CD4-positive, alpha-beta T cell treated with Interleukin-10 for 1 hour (primary cell): ENCODE measurements at places on chromosomes 4 and X.

DNA sequence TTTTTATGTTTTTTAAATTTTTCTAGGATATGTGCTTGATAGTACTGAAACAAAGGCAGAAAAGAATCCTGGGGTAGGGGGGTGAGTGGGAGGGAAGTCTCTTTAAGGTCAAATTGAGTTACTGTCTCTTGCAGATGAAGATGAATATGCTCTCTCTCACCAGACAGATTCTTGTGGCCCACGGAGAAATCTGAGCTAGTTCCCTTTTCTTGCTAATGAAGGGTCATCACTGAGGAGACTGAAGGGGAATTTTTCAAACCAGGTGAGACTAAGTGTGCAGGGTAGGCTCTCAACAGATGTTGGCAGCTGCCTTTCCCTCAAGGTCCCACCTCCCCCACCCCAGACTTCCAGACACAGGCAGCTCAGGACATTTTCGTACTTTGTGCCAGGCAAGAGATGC lies 21.5 kb downstream of the FAM9C start:
- no peak for DNase-seq

- no peak for DNase-seq
These were observed 124.2 kb upstream of the KCNIP4 start for GRCh38 chr4:22072726-22073125.

- no peak for DNase-seq
These were observed 465.4 kb downstream of the FAT4 start for GRCh38 chr4:125780164-125780563.

DNA sequence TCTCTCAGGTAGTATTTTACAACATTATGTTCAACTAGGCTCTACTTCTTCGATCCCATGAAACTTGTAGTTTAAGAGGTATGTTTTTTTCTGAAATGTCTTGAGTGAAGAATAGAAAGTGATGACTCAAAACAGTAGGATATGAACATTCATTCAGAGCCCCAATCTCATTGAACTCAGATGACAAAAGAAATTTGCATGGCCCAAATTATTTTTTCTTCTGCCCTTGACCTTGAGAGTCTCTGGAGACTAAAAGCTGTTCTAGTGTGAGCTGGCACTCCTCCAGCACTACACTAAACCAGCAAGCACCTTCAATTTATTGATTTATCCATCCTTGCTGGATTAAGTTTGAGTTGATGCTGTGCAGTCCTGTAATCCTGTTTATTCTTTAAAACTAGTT lies 4.0 kb downstream of the DCLK2 start:
- no peak for DNase-seq

- DNase-seq = no peak
These were observed 515.5 kb upstream of the AGA start for GRCh38 chr4:177957596-177958360.

- DNase-seq = no peak
These were observed 68.0 kb downstream of the SNX12 start for GRCh38 chrX:71000139-71000538.

DNA sequence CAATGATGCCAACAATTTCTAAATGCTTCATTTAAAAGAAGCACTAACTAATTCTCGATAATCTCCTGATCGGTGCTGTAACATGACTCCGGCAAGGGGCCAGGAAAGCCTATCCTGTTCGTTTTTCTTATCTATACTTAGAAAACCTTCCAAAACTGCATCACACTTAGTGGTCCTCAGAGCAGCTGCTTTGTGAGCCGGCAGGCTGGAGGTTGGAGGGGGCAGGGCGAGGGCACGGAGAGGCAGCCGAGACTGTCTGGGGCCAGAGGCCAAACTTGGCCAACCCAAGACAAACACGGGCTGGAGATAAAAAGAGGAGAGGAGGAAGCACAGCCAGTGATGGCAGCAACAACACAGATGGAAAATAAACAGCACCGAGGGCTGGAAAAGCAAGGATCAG lies 455.7 kb downstream of the BCOR start:
- no peak for DNase-seq

GRCh38 chr4:122997463-122998101 lies 75.2 kb upstream of the NUDT6 start:
- no peak for DNase-seq

DNA sequence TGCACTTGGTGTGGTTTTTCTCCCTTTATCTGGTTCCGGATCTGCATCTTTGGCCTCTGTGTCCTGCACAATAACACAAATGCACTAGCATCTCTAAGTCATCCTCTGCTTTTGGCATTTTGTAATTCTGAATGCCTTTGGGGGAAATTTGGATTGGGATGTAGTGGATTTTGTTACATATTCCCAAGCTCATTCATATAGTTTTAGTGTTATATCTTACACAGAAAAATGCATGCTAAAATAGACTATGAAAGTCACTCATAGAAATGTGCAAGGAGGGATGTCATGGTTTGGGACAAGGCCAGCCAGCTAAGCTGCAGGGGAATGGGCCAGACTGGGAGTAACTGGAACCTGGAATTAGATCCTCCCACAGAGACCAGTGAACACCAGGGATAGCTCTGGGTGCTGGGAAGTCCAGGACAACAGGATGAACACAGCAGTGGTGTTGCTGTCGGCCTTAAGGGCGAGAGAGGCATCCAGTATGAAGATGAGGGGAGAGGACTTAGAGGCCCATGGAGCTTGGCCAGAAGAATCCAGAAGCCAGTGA lies 20.1 kb downstream of the ENPP6 start:
- DNase-seq = no peak

DNA sequence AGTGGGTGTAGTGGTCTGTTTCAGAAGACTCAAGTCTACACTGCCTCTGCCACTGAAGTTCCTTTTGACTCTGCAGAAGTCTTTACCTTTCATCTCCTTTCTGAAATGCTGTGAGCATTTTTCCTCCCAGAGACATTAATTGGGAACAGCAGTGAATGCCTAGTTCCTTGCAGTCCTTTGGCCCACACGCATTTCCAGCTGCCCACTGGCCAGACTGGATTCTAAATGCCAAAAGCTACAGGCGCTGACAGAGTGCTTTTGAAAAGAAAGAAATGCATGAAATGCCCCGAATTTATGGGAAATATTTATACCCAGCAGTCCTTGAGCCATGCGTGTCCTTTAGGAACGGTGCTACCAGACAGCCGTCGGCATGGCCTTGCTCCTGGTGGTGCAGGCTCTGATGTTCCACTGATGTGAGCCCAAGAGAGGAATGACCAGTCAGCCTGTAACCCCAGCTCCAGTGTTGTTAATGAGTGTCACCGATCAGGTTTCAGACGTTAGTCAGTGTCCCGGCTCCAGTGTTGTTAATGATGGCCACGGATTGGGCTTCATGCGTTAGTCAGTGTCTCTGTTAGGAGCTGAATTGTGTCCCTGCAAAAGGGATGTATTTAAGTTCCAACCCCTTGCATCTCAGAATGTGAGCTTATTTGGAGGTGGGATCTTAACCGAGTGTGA lies 132.6 kb downstream of the TBL1X start:
- no peak for DNase-seq

DNA sequence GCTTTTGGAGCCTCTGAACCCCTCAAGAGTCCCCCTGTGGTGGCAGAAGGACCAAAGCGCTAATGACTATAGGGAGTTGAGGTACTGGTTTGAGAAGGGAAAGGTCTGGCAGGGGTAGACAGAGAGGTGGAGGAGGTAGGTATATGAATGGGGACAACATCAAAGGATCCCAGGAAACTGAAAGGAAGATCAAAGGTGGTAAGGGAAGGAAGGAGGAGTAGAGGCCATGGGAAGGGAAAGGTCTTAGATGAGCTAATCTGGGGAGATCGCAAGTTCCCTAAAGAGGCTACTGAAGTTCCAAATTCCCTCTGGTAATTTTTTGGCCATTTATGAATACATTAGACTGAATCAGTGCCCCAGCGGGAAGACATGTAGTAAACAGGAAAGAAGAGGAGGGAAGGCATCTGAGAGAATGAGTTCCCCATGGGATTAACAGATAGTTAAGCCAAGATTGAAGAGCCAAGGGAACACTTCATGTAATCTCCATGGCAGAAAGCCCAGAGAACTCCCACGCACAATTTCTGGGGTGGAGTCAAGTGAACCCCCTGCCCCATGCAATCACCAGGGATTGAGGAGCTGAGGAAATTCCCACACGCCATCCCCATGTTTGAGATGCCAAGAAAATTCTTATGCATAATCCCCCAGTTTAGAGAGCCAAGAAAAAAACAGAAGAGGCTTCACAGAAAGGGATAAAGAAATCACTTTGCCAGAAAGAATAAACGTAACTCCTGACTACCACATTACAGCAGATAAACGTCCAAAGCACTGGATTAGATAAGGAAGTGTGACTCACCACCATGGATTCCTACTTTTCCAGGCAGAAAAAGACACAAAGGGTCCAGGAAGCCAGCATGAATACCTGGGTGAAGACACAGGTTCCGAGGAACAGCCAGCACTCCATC lies 25.8 kb downstream of the ZNF630 start:
- no peak for DNase-seq

- no peak for DNase-seq
These were observed 315.3 kb downstream of the DMD start for GRCh38 chrX:32896088-32896487.
